ENCODE measurements at places on chromosomes 6 and 20. TPM values are rescaled to one million over a fixed set of nuclear protein-coding genes. Genes with fewer than 3 reads are reported as not detected.

DNA sequence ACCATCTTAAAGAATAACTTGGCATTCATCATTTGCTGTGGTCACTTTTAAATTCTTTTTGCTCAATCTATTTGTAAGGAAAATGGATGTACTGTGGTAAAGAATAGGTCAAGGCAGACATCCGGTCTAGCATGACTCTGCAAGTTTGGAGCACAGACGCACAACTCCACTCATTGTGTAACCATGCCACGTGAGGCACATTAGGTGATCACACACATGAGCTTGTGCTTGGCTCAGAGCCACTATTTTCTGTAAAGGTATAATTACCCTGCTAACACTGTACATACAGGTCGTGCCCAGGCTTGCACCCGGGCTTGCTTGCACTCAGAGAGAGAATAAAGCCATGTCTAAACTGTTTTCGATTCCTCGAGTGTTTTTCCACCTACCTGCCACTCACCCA is 1289.1 kb upstream of the ADGRB3 start:
- DNase-seq: no peak

DNA sequence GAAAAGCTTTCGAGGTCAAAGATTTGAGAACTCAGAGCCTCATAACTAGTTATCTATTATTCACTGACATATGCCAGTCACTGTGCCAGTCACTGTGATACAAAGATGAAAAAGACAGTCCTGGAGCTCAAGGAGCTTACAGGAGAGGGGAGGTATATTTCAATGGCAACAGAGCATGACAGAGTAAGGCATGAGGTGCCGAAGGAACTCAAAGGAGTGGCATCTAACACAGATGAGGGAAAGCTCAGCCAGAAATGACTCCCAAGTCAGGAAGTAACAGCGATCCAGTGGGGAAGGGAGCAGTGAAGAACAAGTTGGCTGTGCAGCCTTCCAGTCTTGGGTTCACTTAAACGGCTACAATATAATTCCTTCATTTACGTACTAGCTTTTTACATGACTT is 46.6 kb downstream of the DTNBP1 start:
- DNase-seq: no peak

DNA sequence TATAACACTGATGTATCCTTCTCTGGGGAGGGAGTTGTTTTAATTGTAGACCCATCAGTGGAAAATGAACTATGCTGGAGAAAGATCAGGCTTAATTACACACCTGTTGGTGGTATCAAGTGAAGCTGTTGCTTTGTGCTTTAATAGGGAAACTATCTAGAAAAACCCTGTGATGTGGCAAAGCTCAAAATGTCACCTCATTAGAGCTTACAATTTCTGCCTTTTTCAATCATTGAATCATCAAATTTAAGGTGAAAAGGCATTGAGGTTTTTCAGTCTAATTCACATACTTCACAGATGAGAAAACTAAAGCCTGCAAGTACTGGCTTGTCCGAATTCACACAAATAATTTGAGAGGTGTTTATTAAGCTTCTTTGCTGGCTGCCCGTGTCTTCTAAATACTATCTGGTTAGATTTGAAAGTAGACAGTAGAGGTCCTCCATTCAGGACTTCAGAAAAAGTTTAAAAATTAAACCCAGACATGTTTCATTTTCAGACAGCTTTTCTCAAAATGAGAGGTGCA is 143.3 kb upstream of the MAP3K7 start:
- no peak for DNase-seq

- no peak for DNase-seq
Observed at GRCh38 chr20:51156041-51156982, 133.4 kb upstream of the KCNG1 start.

- no peak for DNase-seq
Observed at GRCh38 chr20:48819821-48820648, 7.8 kb downstream of the PREX1 start.

DNA sequence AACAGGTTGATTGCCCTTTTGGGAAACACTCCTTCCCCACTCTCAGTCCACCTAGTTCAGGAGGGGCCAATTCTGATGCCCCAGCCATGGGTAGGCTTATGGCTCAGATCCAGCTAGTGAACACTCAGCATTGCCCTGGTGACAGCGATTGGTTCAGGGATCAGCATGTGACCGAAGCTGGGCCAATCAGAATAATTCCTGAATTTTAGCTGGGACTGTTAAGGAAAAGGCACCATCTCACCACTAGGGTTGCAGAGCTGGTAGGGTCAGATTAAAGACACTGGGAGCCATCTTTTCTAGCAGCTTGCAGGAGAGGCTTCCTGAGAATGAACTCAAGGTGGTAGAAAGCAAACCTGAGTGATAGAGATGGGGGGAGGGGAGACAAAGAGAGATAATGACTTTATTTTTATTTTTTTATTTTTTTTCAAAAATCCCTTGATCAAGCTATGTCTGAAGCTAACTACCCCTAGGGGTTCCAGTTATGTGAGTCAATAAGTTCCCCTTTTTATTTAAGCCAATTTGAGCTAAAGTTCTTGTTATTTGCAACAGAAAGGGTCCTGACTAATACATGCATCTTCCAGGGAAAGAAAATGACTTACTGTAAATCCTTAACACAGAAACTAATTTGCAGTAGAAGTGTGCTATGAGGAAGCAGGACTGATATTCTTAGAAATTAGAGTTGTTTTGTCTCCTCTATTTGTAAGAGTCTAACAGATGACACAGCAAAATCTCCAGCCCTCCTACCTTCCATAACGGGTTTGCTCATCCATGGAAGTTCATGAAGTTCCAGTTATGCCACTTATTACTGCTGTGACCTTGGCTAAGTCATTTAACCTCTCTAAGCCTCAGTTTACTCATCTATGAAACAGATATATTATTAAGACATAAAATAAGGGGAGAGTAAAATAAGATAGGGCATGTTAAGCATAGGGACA is 44.7 kb downstream of the EYA2 start:
- DNase-seq: no peak

GRCh38 chr6:34049395-34050342 is 96.2 kb downstream of the GRM4 start:
- no peak for DNase-seq

- DNase-seq: no peak
Observed at GRCh38 chr6:152223636-152224035, 413.5 kb downstream of the SYNE1 start.

DNA sequence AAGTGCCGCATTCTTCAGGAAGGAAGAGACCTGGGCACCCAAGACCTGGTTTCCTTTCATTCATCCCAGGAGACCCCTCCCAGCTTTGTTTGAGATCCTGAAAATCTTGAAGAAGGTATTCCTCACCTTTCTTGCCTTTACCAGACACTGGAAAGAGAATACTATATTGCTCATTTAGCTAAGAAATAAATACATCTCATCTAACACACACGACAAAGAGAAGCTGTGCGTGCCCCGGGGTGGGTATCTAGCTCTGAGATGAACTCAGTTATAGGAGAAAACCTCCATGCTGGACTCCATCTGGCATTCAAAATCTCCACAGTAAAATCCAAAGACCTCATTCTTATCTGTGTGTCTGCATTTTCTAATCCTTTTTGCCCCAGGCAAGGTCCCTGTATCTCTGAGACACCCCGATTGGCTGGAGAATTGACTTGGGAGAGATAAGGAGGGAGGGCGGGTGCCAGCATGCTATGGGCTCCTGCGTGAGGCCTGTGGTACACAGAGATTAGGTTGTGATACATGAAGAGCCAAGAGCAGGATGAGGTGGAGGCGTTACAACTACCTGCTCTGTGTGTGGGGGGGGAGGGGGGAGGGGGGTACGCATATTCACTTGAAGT is 4.8 kb downstream of the MUC21 start:
- no peak for DNase-seq

DNA sequence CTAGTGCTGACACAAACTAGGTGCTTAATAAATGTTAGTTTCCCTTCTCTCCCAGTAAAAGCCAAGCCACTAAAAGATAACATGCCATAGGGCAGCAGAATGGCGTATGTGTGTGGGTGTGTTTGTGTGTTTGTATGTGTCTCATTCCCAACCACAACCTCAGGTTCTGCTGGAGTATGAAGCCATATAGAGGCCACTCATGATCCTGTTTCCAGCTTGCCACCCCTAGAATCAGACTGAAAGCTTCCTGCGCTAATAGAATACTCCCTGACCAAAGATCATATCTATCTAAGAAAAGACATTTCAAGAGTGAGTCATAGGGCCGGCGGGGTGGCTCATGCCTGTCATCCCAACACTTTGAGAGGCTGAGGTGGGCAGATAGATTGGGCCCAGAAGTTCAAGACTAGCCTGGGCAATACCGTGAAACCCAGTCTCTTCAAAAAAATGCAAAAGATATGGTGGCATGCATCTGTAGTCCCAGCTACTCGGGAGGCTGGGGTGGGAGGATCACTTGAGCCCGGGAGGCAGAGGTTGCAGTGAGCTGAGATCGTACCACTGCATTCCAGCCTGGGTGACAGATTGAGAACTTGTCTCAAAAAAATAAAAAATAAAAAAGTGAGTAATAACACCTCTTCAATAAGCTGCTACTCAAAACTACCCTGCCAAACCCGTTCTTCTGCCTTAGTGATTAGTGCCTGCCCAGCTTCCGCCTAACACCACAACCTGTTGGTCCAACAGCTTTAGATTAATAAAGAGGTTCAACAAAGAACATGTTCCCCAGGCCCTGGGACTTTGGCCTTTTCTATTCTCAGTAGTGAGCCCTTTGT is 11.8 kb upstream of the SNRPC start:
- DNase-seq: no peak

DNA sequence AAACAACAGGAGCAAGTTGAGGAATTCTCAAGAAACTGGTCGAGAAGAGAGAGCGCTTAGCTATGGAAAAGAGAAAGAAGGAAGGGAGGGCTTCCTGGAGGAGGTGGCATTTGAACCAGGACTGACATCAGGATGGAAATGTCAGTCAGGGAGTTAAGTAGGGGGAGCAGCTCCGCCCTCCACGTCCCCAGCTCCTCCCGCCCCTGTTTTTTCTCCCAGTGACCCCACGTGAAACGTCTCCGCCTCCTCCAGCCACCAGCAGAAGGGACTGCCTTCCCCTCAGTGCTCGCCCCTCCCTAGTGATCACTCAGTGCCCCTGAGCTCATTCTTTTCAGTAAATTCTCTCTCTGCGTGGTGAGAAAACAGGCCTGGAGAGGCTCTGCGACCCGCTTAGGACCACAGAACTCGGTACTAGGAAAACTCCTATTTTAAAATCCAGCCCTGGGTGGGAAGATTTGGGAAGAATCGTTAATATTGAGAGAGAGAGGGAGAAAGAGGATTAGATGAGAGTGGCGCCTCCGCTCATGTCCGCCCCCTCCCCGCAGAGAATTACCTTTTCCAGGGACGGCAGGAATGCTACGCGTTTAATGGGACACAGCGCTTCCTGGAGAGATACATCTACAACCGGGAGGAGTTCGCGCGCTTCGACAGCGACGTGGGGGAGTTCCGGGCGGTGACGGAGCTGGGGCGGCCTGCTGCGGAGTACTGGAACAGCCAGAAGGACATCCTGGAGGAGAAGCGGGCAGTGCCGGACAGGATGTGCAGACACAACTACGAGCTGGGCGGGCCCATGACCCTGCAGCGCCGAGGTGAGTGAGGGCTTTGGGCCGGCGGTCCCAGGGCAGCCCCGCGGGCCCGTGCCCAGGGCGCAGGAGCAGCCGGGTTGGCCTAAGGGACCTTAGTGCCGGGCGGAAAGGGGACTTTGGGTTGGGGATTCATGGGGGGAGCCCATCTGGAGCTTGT is 4.6 kb downstream of the HLA-DPB1 start:
- no peak for DNase-seq

DNA sequence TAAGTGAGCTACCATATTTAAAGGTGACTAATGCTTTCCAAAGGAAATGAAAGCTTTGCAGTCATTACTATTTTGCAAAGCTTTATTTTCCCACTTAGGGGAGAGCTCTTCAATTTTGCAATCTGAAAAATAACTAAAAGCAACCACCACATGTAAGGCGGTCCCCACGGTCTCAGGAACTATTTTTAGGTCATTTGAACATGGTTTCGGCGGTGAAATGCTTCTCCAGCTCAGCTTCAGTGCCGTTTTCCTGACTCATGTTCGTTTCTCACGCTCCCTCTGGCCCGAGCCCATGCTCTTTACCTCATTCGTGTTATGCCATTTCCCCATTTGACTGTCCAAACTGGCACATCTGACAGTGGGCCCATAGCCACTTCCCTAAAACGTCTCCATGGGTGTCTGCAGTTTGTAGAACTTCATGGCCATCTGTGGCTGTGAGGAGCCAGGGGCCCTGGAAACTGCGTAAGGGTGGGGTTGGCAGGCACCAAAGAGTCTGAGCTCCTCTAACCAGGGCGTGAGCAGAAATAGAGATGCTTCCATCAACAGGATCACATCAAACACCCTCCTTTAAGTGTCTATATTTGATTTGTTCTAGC is 46.5 kb downstream of the ADTRP start:
- DNase-seq: no peak

DNA sequence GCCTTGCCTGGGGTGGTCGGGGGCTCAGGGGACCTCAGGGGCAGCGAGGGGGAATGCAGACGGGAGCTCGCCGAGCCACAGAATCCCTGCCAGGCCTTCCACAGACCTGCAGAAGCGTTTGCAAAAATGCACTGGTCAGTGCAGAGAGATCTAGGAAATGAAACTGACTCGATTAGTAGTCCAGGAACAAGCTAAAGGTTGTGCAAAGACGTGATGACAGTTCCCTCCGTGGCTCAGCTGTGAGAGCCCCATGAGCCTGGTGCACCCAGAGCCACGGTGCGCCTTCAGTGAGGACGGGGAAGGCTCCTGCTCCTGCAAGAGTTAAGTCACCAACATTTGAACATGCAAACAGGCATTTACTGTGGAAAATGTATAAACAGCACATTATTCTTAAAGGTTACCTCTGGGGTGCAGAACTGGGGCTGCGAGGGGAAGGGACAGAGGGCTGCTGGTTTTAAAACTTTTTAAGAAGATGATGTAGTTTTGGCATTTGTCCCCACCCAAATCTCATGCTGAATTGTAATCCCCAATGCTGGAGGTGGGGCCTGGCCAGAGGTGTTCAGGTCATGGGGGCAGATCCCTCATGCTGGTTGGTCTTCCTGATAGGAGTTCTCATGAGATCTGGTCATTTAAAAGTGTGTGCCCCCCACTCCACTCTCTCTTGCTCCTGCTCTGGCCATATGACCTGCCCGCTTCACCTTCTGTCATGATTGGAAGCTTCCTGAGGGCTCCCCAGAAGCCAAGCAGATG is 147.3 kb downstream of the DLL1 start:
- no peak for DNase-seq

DNA sequence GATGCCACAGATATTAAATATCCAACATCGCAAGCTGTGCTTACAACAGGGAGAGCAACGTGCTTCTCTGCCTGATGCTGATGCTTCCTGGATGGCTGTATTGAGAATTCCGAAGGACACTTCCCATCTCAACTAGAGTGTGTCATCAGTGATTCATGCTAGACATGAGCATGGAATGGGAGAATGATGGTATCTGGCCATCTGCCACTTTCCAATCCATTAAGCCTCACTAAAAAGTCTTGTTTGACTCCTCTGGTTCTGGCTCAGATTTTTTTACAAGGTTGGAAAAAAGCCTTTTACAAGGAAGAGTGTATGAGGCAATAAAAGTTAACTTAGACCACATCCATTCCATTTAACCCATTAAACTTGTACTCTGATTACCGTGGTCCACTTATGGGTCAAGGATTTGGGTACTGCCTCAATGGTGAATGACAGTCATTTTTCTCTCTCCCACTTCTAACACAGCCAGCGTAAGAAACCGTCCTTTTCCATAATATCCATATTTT is 265.3 kb downstream of the UST start:
- DNase-seq: no peak

PPIL4 gene
- polyA plus RNA-seq: 15.3 TPM

TFAP2D gene
- polyA plus RNA-seq: not detected

THBD gene
- not detected for polyA plus RNA-seq

POPDC3 gene
- polyA plus RNA-seq: not detected

TBX18 gene
- not detected for polyA plus RNA-seq

HSP90AB1 gene
- polyA plus RNA-seq: 558 TPM

SLPI gene
- not detected for polyA plus RNA-seq

NOX3 gene
- polyA plus RNA-seq: not detected

All from naive thymus-derived CD4-positive, alpha-beta T cell (primary cell).